ENCODE measurements at places on chromosomes 13 and 19.

DNA sequence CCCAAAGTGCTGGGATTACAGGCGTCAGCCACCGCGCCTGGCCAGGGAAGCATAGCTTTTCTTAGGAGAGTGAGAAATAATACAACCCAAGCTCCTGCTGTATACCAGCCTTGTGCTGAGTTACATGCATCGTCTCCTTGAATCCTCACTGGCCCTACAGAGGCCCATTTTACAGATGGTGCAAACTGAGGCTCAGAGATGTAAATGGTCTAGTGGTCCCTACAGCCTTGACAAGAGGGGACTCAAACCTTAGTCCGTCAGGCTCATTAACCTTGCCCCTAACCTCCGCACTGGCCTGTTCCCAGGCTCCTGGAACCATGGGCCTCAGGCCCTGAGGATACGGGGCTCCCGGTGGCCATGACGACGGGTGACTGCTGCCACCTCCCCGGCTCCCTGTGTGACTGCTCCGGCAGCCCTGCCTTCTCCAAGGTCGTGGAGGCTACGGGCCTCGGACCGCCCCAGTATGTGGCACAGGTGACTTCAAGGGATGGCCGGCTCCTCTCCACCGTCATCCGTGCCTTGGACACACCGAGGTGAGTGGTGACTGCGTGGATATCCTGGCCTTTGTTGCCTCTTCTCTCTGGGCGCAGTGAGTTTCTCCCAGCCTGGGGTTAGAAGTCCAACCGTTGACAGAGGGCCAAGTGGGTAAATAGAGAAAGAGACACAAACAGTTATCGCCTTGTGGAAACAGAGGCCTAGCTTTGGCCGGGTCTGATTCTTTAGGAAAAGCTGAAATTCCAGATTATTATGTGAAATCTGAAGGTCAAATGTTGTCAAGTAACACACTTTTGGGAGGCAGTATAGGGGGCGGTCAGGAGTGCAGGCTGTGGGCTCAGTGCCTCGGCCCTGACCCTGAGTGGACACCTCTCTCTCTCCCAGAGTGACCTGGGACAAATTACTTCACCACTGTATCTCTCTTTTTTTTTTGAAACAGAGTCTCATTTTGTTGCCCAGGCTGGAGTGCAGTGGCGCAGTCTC lies 8.7 kb downstream of the MARCHF2 start:
- DNase-seq = no peak

DNA sequence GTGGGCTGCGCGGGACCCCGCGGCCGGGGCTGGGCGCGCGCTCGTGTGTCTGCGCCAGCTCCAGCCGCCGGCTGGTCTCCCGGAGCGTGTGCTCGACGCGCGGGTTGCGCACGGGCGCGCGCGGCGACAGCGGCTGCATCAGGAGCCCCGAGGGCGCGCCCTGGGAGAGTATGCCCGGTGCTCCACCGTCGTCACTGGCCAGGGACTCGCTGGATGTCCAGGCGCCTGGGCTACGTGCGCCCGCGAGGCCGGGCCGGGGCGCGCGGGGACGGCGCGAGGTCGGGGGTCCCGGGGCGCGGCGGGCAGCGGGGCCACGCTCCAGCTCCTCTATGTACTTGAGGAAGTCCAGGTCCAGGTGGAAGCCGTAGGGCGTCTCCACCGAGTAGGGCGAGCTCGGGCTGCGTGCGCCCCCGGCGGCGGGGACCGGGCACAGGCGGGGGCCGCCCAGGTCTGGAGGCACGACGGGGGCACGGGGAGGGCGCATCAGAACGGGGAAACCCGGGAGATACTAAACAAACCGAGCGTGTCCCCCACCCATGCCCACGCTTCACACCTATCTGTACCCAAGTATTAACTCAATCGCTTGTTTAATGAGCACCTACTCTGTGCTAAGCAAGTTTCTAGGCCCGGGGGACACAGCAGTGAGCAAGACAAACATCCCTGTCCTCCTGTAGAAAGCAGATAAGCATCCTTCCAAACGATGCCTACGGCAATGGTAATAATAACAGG lies 7.6 kb downstream of the KANK3 start:
- DNase-seq = no peak

DNA sequence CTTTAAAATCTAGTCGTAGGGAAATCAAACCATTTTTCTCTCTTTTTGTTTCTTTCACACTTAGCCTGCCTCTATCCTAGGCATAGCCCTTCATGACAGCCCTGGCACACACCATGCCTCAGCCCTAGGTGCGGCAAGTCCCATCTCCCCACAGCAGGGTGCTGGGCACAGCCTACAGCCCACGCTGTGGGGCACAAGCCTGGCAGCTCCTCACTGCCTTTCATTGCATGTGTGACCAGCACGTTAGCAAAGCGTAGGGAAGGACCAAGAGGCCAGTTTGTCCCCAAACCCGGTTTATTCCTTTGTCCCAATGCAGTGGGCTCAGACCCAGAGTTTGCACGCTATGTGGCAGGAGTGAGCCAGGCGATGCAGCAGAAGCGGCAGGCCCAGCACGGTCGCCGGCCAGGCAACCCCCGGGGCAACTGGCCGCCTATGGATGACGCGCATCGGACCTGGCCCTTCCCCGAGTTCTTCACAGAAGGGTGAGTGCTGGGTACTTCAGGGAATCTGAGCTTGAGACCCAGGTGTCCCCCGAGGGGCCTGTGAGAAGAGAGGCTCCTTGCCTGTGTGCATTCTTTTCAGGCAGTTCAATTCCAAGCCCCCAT lies 17.3 kb upstream of the GPI start:
- DNase-seq = no peak

DNA sequence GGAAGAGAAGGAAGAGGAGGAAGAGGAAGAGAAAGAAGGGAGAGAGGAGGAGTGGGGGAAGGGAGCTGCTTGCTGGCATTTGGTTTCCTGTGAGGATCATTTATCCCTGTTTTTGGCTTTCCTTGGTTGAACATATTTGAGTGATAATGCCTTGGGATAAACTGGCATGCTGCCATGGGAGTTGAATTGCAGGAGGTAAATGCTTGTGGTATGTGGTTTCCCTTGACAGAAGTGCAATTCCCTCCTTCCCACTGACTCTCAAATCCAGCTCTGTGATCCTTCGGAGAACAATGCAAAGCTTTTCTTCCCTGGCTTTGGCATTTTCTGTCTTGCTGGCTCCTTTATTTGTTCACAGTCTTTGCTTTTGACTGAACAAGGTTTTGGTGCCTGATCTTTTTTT lies 27.2 kb upstream of the CBY2 start:
- DNase-seq = no peak

DNA sequence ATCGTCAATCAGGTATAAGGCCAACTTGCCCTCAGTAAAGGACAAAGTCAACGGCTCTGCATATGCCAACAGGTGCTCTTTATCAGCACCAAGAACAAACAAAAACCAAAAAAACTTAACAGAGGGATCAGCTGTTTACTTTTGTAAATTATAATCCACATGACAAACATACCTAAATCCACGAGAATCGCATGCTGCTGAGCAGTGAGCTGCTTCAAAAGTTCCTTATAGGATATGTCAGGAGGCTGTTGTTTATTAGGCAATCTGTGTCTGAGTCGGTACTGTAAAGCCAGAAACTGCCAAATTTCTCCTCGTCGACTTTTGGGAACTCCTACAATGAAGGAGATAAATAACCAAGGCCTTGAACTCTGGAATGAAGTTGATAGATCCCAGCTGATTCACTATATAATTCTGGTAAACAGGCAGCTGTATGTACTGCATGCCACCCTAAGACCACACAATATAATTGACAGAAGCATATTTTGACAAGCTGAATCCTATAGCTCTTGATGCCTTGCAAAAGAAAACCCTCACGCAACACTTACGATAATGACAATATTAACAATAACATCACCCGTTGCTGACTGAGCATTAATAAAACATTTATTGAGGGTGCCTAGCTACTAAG lies 179.8 kb downstream of the TBC1D4 start:
- DNase-seq = no peak

DNA sequence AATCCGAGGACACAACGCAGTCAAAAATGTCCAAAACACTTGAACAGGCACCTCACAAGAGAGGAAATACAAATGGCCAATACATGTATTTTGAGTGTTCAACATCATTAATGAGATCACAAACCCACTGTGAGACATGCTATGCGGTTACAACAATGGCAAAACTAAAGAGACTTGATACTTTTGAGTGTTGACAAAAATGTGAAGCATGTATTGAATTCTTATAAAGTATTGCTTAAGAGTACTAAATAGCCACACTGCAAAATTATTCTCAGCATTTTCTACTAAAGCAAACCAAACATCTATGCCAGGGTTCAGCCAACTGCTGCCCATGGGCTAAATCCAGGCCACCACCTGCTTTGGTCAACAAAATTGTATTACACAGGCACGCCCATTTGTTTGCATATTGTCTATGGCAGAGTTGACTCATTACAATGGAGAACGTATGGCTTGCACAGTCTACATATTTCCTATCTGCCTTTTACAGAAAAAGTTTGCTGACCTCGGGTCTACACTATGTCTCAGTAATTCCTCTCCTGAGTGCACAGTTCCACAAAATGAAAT lies 135.3 kb downstream of the B3GLCT start:
- no peak for DNase-seq

DNA sequence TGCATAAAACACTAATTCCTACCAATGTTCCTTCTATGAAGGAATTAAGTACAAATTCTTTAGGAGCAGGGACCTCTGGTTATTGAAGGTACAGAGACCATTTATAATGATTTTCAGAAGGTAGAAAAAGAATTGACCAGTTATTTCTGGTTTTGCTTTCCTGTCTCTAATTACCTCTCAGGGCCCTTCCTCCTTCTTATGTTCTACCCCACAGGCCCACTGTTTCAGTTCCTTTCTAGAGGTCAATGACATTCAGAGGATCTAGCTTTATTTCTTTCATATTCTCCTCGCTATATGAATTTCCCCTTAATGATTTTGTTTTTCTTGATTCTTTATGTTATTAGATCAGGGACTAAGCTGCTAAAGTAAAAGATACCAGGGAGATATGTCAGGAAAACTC lies 345.0 kb upstream of the SPRY2 start:
- no peak for DNase-seq

- DNase-seq = no peak
Observed at GRCh38 chr13:70987043-70987442, 878.8 kb upstream of the KLHL1 start.

- peak; percentile 13 for DNase-seq
Observed at GRCh38 chr13:73835138-73835721, 299.0 kb downstream of the KLF12 start.

DNA sequence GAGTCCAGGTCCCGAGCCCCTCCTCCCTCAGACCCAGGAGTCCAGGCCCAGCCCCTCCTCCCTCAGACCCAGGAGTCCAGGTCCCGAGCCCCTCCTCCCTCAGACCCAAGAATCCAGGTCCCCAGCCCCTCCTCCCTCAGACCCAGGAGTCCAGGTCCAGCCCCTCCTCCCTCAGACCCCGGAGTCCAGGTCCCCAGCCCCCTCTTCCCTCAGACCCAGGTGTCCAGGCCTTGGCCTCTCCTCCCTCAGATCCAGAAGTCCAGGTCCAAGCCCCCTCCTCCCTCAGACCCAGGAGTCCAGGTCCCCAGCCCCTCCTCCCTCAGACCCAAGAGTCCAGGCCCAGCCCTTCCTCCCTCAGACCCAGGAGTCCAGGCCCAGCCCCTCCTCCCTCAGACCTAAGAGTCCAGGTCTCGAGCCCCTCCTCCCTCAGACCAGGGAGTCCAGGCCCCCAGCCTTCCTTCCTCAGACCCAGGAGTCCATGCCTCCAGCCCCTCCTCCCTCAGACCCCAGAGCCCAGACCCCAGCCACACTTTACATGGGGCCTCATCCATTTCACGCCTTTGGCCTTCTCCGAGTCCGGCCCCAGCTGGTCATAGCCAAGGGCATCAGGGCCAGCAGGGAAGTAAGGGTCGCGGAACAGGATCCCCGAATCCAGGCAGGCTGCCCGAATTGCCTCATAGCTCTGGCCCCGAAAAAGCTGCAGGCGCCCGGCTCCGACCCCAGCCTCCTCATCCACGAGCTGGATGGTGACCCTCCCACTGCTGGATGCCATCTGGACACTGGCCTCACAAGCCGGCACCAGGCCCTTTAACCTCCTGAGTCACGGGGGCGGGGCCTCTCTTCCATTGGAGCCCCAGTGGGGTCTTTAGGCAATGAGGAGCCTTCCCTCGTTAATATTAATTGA lies 628 bp downstream of the CAPN12 start:
- no peak for DNase-seq

- DNase-seq = peak; percentile 19
Observed at GRCh38 chr13:97224544-97225300, 2.6 kb downstream of the MBNL2 start.

DNA sequence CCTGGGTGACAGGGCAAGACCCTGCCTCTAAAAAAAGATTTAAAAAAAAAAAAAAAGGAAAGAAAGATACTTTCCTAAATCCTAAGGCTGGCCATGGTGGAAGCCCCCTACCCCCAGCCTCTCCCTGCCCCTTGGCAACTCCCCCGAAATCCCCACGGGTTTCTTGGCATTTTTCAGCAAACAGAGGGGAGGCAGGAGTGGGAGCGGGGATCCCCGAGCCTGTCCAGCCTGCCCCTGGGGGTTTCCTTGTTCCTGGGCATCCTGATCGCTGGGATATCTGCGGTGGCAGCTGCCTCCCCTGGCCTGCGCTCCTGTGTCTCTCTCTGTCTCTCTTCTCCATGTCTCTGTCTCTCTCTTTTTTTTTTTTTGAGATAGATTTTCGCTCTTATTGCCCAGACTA lies 3.4 kb upstream of the EBI3 start:
- no peak for DNase-seq

- no peak for DNase-seq
Observed at GRCh38 chr13:109208522-109208921, 577.9 kb downstream of the IRS2 start.

DNA sequence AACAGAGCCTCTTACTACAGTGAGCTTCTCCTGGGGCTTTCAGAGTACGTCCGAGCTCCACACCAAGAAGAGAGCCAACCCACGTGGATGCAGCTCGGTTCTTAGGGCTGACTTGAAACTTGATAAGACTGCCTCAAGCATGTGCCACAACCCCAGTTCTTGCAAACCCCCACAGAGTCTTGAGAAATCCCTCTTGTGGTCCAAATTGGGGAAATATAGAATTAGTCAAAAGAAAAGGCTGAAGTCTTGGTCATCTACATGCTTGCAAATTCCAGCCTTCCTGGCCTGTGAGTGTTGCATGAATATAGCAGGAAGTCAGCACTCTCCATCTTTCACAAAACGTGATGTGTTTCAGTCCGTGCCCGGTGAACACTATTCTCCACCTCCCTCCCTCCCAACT lies 95.2 kb downstream of the GGACT start:
- no peak for DNase-seq

DNA sequence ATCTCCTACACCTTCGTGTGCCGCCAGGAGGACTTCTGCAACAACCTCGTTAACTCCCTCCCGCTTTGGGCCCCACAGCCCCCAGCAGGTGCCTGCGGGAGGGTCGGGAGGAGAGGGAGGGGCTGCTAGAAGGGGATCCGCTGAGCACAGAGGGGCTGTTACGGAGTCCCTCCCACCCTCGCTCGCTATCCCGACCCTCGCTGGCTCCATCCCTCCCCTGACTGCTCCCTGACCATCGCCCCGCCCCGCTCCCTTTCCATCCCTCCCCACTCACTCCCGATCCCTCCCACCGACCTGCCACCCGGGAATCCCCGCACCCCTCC lies 780 bp downstream of the CD177 start:
- DNase-seq = no peak

GRCh38 chr13:37302686-37303085 lies 197.2 kb upstream of the CSNK1A1L start:
- no peak for DNase-seq

GRCh38 chr13:33479105-33479504 lies 193.6 kb upstream of the STARD13 start:
- DNase-seq = no peak
